Upper lobe of left lung (tissue), 6 donors: ENCODE measurements at places on chromosomes 2 and 18.

- no peak for DNase-seq
Measured at GRCh38 chr2:2887772-2888387, 489.7 kb downstream of the EIPR1 start.

GRCh38 chr2:84486441-84487115 is 27.5 kb upstream of the SUCLG1 start:
- peak; percentile 61 for DNase-seq

DNA sequence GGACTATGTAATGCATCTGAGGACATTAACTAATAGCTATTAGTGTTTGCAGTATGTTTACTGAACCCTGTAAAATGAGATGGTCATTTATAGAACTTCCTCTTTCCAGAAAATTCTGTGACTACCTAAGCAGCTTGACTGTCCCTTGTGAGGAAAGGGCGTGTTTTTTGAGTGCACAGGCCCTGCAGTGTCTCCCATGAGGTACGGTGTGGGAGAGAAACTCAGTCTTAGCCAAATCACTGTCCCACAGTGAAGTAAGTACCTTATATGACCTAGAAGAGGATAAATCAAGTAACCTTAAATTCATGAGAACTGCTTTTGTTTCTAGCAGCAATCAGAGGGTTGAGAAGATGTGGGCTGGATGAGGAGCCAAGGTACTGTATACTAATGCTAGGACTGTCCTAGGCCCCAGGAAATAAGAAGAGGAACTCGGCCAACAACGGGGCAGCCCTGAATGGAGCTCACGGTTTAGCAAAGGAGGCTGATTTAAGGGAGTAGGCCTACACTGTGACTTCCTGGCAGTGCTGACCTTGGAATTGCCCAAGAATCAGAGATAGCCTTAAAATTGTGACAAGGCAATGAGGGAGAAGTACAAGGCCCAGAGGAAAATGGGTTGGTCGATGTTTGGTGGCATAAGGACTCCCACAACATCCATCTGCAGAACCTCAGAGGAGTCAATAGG is 103.5 kb upstream of the CTAGE1 start:
- no peak for DNase-seq

- DNase-seq = no peak
Measured at GRCh38 chr2:178227187-178227586, 32.9 kb downstream of the OSBPL6 start.

GRCh38 chr2:177763531-177764265 is 308.9 kb downstream of the PDE11A start:
- peak; percentile 65 for DNase-seq

DNA sequence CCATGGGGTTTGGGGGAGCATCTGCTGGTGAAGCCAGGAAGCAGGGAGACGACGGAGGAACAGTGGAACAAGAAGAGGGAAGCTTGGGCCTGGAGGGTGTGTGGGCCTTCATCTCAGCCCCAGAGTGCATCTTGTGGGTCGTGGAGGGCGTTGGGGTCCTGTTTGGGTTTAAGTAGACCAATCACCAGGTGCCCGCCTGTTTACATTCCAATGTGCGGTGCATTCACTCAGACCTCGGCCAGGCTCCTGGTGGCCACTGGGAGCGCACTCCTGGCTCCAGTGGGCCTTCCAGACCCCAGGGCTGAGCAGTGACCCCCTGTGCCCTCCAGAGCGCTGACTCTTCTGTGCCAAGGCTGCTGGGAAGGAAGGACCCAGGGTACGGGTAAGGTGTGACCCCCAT is 293.7 kb downstream of the NDUFA10 start:
- DNase-seq = peak; percentile 30

DNA sequence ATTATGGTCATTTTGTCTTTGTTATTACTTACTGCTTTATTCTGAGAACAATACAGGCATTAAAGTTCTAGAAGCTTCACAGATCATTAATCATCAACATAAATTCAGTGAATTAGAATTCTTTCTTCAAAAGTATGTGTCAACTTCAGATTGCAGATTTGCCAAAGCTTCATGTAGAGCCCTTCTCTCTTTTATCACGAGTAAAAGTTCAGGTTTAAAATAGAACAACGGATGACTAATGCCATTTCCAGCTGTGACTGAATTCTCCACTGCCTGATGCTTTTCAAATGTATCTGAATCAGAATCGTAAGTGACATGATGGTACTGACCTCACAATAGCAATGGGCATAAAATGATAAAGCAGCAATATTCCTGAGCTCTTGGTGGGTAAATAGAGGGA is 116.0 kb downstream of the ABCA12 start:
- no peak for DNase-seq

- no peak for DNase-seq
Measured at GRCh38 chr2:211045025-211045424, 488.6 kb downstream of the CPS1 start.

DNA sequence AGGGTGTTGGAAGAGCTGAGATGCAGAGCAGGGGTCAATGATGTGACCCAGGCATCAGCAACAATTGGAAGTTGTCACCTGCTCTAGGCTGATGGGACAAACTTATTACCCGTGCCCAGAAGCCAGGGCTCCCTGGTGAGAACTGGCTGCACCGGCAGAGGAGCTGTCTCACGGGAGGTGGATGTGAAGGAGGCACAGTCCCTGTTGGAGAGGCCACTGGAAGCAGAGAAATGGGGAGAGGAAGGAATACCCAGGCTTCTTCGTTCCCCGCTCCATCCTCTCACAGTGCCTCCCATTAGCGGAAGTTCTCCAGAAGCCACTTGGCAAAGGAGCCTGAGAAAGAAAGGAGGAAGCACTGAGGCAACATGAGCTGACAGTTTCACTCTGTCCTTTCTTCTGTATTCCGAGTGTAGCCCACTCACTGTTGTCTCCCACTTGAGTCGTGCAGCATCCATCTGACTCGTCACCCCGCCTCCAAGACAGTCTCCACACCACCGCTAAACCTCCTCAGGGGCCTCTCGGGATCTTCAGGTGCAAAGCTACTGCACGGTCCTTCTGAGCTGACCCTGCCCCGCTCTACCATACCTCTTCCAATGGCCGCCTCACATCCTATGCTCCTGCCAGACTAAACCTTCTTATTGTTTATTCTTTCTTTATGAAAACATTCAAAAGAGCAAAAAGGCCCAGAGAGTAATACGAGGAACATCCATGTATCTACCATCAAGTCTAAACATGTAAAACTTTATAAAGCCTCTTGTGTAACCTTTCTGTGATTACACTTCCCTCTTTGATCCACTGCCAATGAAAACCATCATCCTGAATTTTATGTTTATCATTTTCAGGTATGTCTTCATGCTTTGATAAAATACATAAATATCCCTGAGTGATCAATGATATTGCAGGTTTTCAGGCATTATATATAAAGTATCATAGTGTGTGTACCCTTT is 19.1 kb upstream of the AFTPH start:
- DNase-seq = no peak

- no peak for DNase-seq
Measured at GRCh38 chr2:158932131-158932645, 36.3 kb upstream of the TANC1 start.

DNA sequence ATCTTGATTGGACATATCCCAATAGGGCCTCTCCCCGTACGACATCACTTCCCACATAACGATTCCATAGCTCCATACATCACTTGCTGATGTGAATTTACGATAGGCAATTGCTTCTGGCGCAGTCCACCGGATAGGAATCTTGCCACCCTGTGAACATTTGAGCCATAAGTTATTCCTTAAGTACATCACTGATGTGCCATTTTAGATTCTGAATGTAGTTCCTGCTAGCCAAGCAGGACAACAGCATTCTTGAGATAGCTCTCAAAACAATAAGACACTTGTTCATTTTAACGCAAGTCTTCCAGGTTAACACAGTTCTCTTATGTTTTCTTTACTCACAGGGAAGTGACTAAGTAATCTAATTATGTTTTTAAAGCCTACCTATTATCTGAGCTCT is 138.0 kb downstream of the EPHA4 start:
- no peak for DNase-seq

DNA sequence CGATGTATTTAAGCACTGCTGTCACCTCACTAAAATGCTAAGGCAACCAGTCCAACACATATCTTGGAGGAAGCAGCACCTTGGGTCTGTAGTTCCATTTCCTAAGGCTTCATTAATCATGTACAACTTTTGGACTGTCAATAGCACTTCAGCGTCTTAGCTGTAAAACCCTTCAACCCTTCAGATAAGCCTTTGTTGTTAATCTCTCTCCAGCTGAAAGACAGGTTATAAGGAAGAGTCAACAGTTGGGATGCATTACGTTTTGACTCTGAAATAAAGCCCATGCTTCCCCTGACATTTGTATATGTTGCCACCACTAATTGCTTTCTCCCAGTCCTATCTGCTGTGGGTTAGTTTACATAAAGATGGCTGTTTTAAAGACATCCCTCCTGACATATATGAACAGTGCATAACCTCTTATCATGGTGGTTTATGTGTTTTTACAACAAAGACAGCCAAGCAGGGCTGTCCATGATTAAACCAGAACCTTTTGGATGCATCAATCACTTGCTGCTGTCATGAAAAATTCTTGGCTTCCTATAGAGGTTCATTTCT is 81.5 kb downstream of the EPHA4 start:
- DNase-seq = no peak

DNA sequence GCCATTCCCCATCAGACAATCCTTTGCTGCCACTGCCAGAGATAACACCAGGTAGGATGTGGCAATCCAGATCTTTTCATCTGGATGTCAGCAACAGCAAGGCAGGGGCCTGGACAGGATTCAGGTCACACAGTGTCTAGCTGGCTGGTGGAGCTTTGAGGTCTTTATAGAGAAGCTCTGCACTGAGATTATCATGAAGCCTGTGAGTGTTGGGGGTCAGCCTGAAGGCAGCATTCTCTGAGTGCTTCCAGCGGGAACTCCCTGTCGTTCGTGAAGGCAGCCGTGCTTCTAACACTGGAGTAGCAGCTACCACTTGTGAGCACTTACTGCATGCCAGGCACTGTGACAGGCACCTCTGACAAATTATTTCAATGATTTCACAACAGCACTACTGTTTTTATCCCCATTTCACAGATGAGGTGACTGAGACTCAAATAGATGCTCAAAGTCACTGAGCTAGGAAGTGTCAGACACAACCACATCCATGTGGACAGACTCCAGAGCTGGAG is 85.7 kb downstream of the SEMA4F start:
- no peak for DNase-seq

DNA sequence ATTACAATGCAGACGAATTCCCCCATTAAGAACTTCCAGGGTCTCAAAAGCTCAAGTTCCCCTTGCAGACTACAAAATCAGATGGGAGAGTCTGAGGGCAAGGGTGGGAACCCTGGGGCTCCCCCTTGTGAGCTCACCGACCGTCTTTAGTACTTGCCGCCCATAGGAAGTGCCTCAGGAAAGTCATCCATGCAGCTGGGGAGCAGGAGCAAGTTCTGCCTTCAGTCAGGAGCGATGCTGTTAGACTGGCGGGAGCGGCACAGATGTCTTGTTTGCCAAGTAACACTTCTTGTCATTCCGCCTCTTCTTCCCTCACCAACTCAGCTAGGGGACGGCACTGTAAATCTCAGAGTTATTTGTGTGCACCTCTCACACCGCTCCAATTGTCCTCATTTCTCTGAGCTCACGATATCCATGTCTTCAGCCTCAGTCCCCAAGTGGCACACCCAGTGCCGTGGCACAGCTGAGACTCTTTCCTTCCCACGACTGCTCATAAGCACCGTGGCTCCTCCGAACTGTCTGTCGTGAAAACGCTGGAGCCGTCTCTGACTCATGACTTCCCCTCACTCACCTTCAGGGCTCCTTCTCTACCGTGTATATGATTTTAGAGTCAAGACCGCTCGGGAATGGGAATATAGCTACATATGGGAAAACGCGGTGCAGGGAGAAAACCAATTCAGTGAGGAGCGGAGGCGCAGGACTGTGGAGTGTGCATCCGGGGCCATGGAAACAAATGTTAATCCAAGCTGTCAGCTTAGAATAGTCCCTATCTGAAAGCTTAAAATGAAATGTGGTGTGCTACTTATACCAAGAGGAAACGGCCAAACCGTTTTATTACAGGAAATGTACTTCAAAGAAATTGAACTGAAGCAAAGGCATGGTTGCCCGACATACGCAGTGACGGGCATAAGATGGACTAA is 34.0 kb downstream of the UXS1 start:
- no peak for DNase-seq

DNA sequence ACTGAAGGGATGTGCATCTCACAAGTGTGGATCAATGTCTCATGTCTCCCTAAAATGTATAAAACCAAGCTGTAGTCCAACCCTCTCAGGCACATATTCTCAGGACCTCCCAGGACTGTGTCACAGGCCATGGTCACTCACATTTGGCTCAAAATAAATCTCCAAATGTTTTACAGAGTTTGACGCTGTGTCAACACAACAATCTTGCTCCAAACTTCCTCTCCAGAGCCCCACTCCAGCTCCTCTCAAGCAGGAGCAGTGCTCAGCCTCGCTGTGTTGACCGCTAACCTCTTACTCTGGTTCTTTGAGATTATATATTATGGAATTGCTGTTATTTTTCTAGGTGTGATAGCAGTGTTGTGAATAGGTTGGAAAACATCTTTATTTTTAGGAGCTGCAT is 56.2 kb downstream of the CYP27C1 start:
- no peak for DNase-seq

DNA sequence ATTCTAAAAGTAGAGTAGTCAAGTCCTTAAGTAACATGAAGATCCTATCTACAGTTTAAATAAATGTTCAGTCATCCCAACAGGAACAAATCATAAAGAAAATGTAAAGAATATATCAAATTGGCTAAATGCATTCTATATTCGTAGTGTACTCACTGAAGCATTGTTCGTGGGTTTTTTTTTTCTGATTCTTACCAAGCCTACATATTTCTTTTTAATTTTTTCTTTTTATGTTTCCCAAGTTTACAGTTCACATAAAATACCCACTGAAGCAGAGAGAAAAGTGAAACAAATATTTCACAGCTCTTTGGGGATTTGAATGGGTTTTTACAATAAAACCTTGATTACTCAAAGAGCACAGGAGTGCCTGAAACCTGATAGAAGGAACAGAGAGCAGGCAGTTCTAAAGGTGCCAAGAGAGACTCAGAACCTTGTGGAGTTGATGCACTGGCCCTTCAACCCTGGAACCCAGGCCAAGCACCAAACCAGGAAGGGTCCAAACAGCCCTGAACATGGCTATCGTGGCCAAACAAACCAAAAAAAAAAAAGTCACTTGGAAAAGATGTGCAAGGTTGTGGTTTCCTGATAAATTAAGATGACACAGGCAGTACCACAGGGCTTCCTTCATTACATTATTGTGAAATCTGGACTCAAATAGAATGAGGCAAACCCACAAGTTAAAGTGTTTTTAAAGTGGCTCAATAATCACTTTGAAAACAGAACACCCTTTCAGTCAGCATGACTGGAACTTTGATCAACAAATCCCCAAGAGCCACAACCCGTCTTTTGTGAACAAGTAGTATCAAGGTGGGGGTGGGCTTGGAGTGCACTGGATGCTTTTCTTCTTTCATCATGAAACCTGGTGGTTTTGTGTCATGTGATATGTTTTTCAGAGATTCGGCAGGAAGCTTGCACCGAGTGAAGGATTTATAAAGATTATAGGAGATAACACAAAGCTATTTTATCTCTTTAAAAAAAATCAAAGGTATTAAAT is 245.0 kb upstream of the FN1 start:
- peak; percentile 33 for DNase-seq

- no peak for DNase-seq
Measured at GRCh38 chr2:127419448-127420038, 1.3 kb downstream of the PROC start.

- no peak for DNase-seq
Measured at GRCh38 chr2:144459286-144459685, 60.6 kb downstream of the ZEB2 start.
